ENCODE measurements at places on chromosomes 16 and 17.

DNA sequence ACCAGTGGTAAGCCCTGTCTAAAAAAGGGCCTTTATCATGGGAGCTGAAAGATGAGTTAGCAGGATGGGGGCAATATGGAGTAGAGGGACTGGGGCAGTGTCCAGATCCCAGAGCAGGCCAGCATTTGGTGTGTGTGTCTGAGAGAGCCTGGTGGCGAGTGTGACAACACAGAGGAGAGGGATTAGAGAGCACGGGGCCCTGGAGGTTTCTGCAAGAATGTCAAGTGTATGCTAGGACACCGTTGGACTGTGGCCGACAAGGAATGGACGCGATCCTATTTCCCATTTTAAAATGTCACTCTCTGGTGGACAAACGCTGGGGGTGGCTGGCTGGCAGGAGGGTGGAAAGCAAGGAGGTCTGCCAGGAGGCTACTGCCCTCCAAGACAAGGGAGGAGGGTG is 12.4 kb downstream of the TAC4 start:
- DNase-seq = no peak

DNA sequence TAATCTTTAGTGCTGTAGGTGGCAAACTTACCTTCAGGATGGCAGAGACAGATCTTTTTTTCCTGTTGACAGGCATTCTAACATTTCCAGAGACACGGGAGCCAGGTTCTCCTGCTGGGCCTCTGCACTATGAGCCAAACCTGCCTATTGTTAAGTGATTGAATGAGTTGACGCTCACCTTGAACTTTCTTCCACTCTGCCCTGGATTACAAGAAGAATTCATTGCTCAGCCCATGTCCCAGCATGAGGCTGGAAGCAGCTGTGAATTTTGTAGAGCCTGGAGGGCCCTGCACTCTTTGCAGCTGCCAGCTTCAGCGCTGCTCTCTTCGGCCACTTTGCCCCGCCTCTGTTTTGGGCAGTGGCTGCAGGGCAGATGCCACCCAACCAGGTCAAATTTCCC is 9.4 kb upstream of the SLC7A5 start:
- no peak for DNase-seq

GRCh38 chr17:48604770-48605329 is at the start of gene HOXB6:
Gene HOXB6, minus strand, starts transcription at chr17:48604986. Its CDS starts 6,836 bp downstream, at chr17:48598150.
- DNase-seq = no peak

DNA sequence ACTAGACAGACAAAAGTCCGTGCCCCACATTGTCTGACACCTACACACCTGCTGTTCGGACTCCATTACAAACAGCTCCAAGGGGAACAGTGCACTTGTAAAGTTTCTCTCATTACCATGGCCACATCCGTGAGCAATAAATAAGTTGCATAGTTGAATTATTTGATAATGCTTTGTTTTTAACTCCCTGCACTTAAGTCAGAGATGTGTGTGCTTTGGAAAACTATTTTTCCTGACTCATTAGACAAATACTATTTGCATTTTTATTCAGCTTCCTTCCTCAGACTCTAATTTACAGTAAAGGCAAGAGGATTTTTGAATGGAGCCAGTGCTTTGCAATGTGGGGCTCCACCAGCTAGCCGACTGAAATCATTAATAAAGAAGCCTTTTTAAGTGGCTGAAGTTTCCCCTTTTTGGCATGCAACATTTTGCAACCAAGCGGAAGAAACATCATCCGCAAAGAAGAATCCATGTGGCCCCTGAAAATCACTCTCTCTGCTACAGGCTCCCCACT is 6.5 kb upstream of the CCL2 start:
- no peak for DNase-seq

DNA sequence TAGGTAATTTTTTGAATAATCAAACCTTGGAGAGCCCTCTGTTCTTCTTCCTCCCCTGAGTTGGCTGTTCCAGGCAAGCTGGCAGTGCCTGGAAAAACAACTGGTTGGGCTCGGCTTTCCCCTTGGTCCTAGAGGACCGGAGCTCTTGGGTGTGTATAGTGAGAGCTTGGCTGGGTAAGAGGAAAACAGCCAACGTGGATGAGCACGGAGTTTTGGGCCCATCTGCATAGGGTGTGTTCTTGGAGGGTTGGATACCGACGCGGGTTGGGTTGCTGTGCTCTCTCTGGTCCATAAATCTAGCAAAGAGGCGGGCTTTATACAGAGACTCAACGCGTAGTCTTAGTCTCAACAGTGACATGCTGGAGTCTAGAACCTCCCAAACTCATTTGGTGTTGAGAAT is 23.2 kb downstream of the ITGB3 start:
- DNase-seq = no peak
